Right lobe of liver (tissue), 6 donors: ENCODE measurements at places on chromosomes 12 and 14. TPM values are rescaled to one million over a fixed set of nuclear protein-coding genes. Genes with fewer than 3 reads are reported as not detected.

CIPC gene
- total RNA-seq: 11.2 TPM

CISTR gene
- not detected for total RNA-seq

MTA1 gene
- 19.0 TPM for total RNA-seq

EGLN3 gene
- 2.3 TPM for total RNA-seq

CHFR gene
- total RNA-seq: 11.0 TPM

WNT1 gene
- not detected for total RNA-seq

GAPDH gene
- total RNA-seq: 1,273 TPM

KRT2 gene
- total RNA-seq: not detected

CIROP gene
- not detected for total RNA-seq

CCDC175 gene
- total RNA-seq: not detected

MAX gene
- 38.0 TPM for total RNA-seq

FOXG1 gene
- not detected for total RNA-seq

OLR1 gene
- 1.2 TPM for total RNA-seq

MANSC4 gene
- total RNA-seq: not detected

DDX55 gene
- 8.9 TPM for total RNA-seq

NINJ2 gene
- total RNA-seq: 6.4 TPM

REM2 gene
- not detected for total RNA-seq

ATL1 gene
- total RNA-seq: 0.27 TPM

CYP46A1 gene
- 0.06 TPM for total RNA-seq

SMAGP gene
- total RNA-seq: 5.6 TPM

RPS6KL1 gene
- total RNA-seq: 5.4 TPM

PDE3A gene
- 1.2 TPM for total RNA-seq

DBX2 gene
- total RNA-seq: not detected

EXD2 gene
- total RNA-seq: 7.4 TPM

ESPL1 gene
- 15.0 TPM for total RNA-seq

GPR84 gene
- total RNA-seq: not detected

LBHD2 gene
- total RNA-seq: not detected

SMCO2 gene
- total RNA-seq: not detected

PUS1 gene
- 16.0 TPM for total RNA-seq

WASHC3 gene
- 13.0 TPM for total RNA-seq

DHRS2 gene
- 3.6 TPM for total RNA-seq

ST8SIA1 gene
- 0.35 TPM for total RNA-seq

PRIM1 gene
- 5.0 TPM for total RNA-seq

TAS2R50 gene
- total RNA-seq: 0.66 TPM

TGM1 gene
- total RNA-seq: 1.2 TPM

CLEC1B gene
- total RNA-seq: 8.0 TPM

TSHR gene
- total RNA-seq: not detected

IL22 gene
- total RNA-seq: not detected

GPRC5D gene
- not detected for total RNA-seq

VRTN gene
- total RNA-seq: not detected

ERP27 gene
- 0.31 TPM for total RNA-seq

MAP3K9 gene
- total RNA-seq: 3.6 TPM

SLC17A8 gene
- total RNA-seq: 0.37 TPM

TMEM63C gene
- total RNA-seq: not detected

ADAM21 gene
- total RNA-seq: 0.12 TPM

LRFN5 gene
- not detected for total RNA-seq

HOXC12 gene
- not detected for total RNA-seq

CCDC196 gene
- total RNA-seq: 8.1 TPM

ARHGAP9 gene
- 11.0 TPM for total RNA-seq

NFE2 gene
- total RNA-seq: 0.75 TPM

PHC1 gene
- total RNA-seq: 7.9 TPM

KERA gene
- total RNA-seq: not detected

DDX47 gene
- 25.2 TPM for total RNA-seq

CMA1 gene
- not detected for total RNA-seq

KRT74 gene
- total RNA-seq: not detected

DNAJC22 gene
- total RNA-seq: 45.0 TPM

SLC5A8 gene
- total RNA-seq: not detected
